ENCODE measurements at places on chromosomes 3 and 15. TPM values are rescaled to one million over a fixed set of nuclear protein-coding genes. Genes with fewer than 3 reads are reported as not detected.

CXCR6 gene
- total RNA-seq: not detected

GPR62 gene
- total RNA-seq: not detected

SETD5 gene
- 77.5 TPM for total RNA-seq

TLR9 gene
- not detected for total RNA-seq

LRTM1 gene
- not detected for total RNA-seq
